ENCODE measurements at places on chromosomes 13 and 19.

- DNase-seq, result no peak
Observed at GRCh38 chr13:33494596-33495204, 209.1 kb upstream of the STARD13 start.

DNA sequence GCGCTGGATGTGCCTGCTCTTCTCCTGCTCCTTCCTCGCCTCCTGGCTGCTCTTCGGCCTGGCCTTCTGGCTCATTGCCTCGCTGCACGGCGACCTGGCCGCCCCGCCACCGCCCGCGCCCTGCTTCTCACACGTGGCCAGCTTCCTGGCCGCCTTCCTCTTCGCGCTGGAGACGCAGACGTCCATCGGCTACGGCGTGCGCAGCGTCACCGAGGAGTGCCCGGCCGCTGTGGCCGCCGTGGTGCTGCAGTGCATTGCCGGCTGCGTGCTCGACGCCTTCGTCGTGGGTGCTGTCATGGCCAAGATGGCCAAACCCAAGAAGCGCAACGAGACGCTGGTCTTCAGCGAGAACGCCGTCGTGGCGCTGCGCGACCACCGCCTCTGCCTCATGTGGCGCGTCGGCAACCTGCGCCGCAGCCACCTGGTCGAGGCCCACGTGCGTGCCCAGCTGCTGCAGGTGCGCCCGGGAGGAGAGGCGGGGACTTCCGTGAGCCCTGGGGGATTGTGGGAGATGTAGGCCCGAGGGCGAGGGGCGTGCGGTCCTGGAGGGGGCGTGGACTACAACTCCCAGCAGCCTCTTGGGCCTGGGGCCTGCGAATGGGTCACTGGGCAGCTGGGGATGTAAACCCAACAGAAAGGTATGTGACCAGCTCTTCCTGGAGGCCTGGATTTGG lies 6.7 kb downstream of the KCNJ14 start:
- no peak for DNase-seq

DNA sequence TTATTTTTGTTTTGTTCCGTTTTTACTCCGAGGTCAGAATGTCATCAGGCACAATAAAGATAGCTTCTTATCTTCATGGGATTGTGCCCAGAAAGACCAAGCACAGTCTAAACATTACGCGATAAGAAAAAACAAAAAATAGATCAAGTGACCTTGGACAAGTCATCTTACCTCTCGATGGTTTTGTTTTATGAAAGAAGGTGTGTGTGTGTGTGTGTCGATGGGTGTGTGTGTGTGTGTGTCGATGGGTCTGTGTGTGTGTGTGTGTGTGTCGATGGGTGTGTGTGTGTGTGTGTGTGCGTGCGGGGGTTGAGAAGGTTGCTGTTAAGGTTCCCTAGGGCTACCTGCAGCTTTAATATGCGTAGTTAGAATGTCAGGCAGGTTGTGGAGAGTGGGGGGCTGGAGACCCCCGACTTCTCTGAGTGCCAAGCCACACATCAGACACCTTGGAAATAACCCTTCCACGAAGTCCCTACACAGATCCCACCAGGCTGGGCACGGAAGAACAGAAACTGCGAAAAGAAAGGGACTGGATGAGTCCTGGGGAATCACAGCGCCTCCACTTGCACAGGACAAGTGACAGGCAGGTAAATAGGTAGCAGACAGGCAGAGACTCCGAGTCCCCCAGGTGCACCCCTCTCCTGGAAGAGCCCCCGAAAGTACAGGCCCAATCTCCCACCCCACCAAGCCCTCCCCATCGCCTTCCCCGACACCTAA lies 458 bp upstream of the ATP8A2 start:
- no peak for DNase-seq

- no peak for DNase-seq
Observed at GRCh38 chr13:71862459-71862943, 4.5 kb downstream of the DACH1 start.

- no peak for DNase-seq
Observed at GRCh38 chr13:62611343-62611742, 1195.7 kb upstream of the PCDH20 start.

Data from NCI-H2081 treated with DMSO at 0.1 percent for 48 hours (cell line).